ENCODE measurements at places on chromosomes 6 and 20.
A peak's percentile ranks its signal among the peaks of the same experiment; 100 is the strongest.

GRCh38 chr20:22623211-22623610 lies 38.8 kb upstream of the FOXA2 start:
- no peak for DNase-seq

GRCh38 chr6:105181981-105182515 lies 2.2 kb upstream of the POPDC3 start:
- no peak for DNase-seq

- DNase-seq, result no peak
These were observed 551 bp upstream of the ATP5F1E start for GRCh38 chr20:59032713-59033059.

DNA sequence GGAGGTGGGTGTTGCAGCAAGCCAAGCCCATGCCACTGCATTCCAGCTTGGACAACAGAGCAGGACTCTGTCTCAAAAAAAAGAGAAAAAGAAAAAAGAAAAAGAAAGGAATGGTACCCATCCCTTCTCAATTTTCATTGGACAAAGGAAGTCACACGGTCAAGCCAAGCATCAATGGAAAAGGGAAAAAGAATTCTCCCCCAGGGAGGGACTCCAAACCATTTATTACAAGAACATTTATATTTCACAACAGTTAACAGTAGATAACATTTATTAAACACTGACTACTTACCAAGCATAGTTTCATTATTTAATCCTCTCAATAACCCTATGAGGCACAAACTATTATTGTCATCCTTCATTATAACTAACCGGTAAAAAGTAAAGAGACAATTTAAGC lies 6.6 kb upstream of the KIF13A start:
- DNase-seq, result no peak

- no peak for DNase-seq
These were observed 18.3 kb downstream of the RNF8 start for GRCh38 chr6:37372116-37372515.

DNA sequence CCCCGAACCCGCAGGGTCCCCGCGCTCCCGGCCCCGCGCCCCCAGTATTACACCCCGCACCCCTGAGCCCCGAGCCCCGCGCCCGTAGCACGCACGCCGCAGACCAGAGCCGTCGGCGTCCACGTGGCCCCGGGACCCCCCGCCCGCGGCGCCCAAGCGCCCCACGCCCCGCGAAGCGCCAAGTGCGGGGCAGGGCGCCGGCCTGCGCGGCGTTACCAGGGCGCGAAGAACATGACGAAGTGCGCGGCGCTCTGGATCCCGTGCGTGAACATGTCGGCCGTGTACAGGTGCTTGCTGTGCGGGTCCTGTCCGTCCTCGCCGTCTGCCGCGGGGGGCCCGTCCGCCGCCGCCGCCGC lies 312 bp downstream of the TXNDC5 start:
- DNase-seq, result no peak

- no peak for DNase-seq
These were observed 106.0 kb upstream of the NFATC2 start for GRCh38 chr20:51648571-51648947.

DNA sequence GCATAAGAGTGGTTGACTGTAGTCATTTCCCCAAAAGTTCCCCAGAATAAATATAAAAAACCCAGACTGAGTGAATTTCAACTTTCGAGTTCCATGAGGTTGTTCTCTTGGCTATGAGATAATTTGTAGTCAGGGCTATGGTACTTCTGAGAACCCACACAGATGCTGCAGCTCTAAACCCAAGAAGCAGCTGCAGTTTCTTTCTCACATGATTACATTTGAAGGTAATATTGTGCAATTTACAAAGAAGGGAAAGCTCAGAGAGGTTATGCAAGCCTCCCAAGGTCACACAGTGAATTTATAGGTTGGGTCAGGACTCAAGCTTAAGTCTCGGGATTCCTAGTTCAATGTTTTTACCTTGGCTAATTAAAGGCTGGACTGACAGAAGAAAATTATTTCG lies 29.7 kb upstream of the CD93 start:
- no peak for DNase-seq

- no peak for DNase-seq
These were observed 84.2 kb downstream of the THEMIS start for GRCh38 chr6:127816643-127817042.

GRCh38 chr6:150280703-150281102 lies 88.1 kb upstream of the IYD start:
- DNase-seq, result no peak

GRCh38 chr6:6793388-6794250 lies 205.1 kb downstream of the LY86 start:
- no peak for DNase-seq

GRCh38 chr6:131645846-131646245 lies 8.7 kb downstream of the ENPP3 start:
- DNase-seq, result no peak

DNA sequence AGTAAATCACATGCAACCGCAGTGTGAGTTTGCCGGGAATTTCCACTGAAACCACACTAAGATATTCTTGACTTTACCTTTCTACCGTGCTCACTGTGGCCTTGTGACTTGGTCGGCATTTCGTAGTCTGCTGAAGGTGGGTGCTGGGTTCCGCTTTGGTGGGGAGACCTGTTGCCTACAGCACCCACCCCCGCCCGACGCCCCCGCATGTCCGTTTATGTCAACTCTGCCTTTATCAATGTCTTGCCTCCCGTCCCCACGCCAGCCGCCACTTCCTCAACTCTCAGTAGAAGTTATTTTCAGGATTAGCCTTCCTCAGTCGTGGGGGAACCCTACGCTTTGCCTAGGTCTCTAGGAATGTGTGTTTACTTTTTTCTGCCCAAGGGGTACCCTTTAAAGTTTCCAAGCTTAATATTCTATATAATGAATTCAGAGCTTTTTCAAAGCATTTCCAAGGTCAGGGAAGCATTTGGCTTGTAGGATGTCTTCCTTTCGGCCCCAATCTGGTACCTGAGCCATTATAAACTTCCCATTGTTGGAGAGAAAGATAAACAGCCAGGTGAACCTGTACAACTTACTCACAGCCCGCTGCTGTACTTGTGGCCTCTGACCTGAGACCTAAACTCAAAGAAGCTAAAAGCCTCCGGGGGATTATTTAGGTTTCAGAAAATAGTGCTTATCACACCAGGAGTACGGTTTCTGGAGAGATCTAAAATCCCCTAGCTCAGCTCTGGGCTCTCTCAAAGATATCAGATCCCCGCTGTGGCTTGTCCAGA lies 54.2 kb downstream of the TBC1D7 start:
- DNase-seq, result peak; percentile 23

DNA sequence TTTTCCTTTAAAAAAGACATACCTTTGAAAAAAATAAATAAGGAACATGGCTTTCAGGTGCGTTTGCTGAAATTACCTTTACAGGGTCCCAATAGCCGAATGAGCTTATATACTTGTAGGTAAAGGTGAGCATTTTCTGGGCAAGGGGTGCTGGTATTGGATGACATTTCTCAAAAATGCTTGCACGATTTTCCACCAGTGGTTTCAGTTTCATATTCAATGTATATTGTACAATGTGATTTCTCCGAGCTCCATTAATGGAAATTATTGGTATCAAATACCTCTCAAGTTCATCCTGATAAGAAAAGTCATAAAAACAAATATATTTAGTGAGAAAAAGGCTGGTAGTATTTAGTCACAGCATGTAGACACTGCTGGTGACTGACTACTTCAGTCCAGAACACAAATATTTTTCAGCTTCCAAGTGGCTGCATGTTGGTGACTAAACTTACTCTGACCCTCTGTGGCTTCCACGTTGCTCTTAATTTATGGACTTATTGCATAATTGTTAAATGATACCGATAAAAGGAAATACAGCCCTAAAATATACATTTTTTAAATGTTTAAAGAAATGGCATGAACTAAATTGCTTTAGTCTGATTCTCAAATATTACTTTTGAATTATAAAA lies 32.9 kb upstream of the ZBTB24 start:
- no peak for DNase-seq

DNA sequence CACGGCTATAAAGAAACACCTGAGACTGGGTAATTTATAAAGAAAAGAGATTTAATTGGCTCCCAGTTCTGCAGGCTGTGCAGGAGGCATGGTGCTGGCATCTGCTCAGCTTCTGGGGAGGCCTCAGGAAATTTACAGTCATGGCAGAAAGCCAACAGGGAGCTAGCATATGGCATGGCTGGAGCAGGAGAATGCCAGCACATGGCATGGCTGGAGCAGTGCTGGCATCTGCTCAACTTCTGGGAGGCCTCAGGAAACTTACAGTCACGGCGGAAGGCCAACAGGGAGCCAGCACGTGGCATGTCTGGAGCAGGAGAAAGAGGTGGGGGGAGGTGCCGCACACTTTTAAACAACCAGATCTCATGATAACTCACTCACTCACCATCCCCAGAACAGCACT lies 32.5 kb upstream of the DACT2 start:
- DNase-seq, result no peak

DNA sequence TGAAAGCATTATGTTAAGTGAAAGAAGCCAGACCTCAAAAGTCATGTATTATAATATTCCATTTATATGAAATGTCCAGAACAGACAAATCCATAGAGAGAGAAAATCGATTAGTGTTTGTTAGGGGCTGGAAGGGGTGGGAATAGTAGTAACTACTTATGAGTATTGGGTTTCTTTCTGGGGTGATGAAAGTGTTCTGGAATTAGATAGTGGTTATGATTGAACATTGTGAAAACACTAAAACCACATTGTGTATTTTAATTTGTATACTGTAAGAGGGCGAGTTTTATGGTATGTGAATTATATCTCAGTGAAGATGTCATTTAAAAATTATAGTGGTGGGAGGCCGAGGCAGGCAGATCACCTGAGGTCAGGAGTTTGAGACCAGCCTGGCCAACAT lies 52.0 kb upstream of the KIF13A start:
- DNase-seq, result no peak

GRCh38 chr6:17648745-17649144 lies 48.6 kb downstream of the FAM8A1 start:
- no peak for DNase-seq

- DNase-seq, result no peak
These were observed 693 bp upstream of the KLHL31 start for GRCh38 chr6:53666271-53666626.

DNA sequence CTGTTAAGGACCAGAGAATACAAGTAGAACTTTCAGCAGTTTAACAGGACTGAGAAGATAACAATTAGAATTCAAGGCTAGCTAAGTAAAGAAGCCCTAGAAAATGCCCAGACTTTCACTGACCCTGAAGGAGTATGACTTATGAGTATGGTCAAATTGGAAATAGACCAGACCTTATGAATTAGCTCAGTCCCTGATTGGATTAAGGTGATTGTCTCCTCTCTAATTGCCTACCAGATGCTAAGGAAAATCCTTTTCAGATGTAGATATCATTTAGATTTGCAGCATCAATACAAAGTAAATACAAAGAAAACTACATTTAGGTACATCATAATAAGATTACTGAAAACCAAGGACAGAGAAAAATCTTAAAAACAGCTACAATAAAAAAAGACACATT lies 58.9 kb downstream of the CNR1 start:
- no peak for DNase-seq

- DNase-seq, result no peak
These were observed 414.9 kb downstream of the CDKAL1 start for GRCh38 chr6:20949138-20949537.

- DNase-seq, result no peak
These were observed 36.4 kb downstream of the ELOVL5 start for GRCh38 chr6:53312355-53312754.

- DNase-seq, result no peak
These were observed 549.4 kb upstream of the SYNCRIP start for GRCh38 chr6:86192123-86192522.

DNA sequence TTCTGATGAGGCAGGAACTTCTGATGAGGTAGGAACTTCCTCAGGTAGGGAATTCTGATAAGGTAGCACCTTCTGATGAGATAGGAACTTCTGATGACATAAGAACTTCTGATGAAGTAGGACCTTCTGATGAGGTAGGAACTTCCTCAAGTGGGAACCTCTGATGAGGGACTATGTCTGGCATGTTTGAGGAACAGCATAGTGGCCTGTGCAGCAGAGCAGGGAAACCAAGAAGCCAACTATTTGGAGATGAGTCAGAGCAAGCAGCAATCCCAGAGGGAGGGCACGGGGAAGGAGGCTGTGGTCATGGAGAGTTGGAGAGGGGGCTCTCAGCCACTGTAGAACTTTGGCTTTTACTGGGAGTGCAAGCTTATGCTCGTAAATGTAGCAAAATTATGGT lies 132.4 kb downstream of the CFAP61 start:
- DNase-seq, result no peak

DNA sequence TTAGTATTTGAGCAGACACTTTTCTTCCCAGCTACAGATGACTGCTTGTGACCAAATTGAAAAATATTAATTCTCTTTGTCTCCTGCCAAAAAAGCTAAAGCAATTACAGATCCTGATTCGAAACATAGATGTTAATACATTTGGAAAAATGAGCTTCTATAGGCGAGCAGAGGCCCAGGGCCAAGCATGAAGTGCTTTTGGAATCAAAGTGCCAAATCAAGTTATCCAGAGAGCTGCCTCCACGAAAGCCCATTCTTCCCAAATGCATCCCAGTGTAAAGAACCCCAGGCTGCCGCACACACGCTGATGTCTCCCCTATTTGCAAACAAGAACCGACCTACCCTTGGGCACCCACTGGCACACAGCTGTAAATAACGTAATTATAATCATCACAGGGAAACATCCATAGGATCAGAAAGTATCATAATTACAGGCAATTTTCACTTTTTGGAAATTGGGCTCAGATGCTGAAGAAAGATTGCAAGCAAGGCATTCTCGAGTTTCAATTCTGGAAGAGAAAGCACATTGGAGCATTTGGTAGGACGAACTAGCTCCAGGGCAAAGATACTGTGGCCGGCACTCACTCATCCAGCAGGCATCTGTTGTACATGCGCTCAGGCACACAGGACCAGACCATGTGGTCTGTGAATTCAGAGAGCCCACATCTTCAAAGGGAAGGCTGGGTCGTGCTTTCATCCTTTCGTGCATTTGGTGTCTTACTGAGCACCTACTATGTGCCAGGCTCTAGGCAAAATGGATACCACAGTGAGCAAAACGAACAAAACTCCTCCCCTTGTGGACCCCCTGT lies 45.9 kb downstream of the BMP7 start:
- no peak for DNase-seq

- DNase-seq, result no peak
These were observed 2.1 kb downstream of the HLA-DPB1 start for GRCh38 chr6:33077908-33078307.

DNA sequence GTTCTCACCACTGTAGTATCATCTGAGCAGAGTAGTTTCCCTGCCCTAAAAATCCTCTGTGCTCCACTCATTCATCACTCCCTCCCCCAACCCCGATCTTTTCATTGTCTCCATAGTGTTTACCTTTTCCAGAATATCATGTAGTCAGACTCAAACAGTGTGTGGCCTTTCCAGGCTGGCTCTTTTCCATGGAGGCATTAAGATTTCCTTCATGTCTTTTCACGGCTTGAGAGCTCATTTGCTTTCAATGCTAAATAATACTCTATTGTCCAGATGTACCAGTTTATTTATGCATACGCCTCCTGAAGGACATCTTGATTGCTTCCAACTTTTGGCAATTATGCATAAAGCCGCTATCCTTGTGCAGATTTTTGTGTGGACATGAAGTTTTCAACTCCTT lies 235.8 kb downstream of the PHACTR1 start:
- DNase-seq, result no peak
